Brain (organoid and tissue), 16 donors: ENCODE measurements at places on chromosomes 5 and 9.

DNA sequence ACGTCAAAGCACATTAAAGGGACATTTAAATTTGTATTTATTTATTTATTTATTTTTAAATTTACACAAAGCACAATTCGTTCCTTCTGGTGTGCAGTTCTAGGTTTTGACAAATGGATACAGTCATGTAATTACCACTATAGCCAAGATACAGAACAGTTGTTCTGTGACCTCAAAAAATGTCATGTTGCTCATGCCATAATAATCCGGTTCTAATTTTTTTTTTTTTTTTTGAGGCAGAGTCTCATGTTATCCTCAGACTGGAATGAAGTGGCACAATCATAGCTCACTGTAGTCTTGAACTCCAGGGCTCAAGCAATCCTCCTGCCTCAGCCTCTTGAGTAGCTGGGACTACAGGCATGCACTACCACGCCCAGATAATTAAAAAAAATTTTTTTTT, 7.8 kb downstream of the IGFBPL1 start:
- no peak for DNase-seq

DNA sequence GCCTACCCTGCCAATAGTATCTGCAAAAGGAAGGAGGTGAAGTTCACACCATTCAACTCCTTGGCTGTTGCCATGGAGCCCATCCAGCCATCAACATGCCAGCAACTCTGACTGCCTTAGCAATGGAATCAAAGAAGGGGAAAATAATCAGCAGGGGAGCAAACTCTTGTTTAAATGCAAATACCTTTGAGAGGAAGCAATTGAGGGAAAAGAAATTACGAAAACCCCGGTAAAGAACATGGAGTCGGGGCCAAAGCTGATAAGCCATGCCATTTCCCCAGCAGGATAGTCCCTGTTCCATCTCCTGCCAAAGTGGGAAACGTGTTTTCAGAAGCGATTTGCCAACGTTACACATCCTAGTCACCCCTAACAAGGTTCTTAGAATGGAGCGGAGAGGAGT, 69.0 kb downstream of the MFAP3 start:
- DNase-seq, result peak; percentile 89

GRCh38 chr5:9624196-9624947, 5.8 kb downstream of the TAS2R1 start:
- no peak for DNase-seq

DNA sequence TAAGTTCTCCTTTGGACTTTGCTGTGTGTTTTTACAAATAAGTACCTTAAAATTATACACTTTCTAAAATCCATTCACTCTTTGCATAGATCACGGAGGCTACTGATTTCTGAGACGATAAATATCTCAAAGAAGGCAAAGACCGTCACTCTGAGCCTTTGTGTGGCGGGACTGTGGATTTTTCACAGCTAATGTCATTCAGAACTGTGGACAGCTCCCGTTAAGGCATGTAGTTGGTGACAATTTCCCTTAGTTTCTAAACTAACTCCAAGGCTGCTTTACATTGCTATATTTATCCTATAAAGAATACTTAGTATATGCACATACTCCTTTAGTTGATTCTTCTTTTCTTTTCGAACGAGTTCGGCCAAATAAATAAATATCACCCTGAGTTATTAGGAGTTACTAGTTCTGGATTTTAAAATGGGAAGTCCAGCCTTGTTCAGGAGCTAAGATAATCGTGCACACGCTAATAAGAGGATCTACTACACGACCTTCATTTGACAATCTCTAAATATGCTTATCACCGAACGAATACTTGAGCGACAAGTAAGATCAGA, 1.8 kb downstream of the HCN1 start:
- DNase-seq, result no peak

DNA sequence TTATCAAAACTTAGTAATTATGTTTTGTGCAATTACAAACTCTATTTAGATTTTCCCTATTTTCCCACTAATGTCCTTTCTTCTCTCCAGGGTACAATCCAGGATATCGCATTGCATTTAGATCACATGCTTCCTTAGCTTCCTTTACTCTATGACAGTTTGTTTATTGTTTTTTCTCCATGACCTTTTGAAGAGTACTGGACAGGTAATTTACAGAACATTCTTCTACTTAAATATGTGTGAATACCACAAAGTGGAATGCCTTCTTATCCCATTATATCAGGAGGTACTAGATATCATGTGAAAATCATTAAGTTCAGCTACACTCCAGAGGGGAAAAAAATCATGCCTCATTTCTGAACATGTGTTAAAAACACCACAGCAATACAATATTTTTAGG, 776.6 kb upstream of the CDH9 start:
- DNase-seq, result no peak

- no peak for DNase-seq
These were observed 112.4 kb downstream of the SSBP2 start for GRCh38 chr5:81638471-81638870.

DNA sequence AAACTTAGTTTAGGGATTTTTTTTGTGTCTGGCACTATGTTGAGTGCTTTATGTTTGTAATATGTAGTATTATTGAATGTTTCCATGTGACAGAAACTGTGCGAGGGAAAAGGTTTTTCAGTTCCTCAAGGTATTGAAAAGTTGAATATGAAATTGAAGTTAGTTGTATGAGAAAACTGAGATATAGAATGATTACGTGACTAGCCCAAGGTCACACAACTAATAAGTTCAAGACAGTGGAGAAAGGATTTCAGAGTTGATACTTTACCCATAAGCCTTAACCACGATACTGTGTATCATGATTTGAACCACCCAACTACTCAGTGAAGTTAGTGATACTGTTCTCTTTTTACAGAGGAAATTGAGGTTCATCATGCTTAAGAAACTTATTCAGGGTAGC, 5.7 kb downstream of the NIPBL start:
- no peak for DNase-seq

DNA sequence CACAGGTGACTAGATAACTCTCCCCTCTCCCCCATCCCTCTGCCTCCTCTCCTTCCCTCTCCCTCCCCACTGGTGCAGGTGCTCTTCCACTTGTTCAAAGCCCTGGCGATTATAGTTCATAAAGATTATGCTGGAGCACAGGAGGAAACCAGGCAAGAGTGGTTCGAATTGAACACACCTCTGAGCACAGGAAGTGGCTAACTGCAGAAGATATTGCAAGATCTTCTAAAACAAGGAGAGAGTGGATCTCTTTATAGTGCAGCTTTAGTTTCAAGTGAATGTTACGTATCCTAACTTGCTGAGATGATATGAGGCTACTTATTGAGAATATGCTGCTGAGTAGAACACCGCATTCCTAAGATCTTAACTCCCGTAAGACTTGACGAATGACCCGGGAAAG, 178.4 kb downstream of the GOLPH3 start:
- no peak for DNase-seq

DNA sequence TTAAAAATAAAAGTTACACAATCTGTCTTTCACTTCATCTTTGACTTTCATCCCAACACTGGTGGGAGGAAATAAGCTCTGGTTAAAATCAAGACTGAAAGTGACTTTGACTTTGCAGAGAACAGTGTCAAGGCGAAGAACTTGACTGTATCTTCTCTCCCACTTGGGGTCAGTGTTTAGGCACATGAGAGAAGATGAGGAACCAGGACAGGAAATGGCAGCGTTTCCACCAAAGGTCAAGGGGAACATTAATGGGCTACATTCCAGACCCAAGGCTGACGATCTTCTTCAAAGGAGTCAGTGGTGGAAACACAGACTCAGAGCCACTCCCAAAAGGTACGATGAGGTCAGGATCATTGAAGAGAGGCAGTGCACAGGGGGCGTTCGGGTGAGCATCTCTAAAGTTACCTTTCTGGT, 409.5 kb downstream of the ARHGEF28 start:
- DNase-seq, result no peak

DNA sequence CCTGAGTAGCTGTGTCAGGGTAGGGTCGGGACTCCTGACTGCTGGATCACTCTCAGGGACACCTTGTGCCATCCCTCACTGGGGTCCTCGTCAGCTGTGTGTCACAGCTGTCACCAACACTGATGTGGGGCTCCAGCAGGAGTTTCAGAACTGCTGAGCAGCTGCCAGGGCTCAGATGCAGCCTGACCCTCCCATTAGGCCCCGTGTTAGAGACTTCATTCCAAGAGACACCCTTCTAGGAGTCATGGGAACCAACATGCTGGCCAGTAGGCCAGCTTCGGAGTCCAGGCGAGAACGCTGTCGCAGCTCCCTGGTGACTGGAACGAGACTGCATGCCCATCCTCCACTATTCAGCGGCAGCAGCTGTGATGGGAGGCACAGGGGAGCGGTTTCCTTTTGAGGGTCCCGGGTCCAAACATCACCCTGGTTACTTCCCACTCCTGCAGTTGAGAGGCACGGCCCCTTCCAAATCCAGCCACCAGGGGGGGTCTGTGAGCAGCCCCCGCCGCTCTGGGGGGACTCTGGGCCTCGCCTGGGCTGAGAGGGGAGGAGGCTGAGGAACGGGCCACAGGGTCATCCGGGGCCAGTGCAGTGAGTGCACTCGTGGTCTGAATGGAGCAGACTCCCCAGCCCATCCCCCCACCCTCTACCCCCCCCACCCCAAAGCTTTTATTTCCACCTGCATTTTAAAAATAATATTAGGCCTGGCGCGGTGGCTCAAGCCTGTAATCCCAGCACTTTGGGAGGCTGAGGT, 12.6 kb upstream of the TCF7 start:
- peak; percentile 61 for DNase-seq

DNA sequence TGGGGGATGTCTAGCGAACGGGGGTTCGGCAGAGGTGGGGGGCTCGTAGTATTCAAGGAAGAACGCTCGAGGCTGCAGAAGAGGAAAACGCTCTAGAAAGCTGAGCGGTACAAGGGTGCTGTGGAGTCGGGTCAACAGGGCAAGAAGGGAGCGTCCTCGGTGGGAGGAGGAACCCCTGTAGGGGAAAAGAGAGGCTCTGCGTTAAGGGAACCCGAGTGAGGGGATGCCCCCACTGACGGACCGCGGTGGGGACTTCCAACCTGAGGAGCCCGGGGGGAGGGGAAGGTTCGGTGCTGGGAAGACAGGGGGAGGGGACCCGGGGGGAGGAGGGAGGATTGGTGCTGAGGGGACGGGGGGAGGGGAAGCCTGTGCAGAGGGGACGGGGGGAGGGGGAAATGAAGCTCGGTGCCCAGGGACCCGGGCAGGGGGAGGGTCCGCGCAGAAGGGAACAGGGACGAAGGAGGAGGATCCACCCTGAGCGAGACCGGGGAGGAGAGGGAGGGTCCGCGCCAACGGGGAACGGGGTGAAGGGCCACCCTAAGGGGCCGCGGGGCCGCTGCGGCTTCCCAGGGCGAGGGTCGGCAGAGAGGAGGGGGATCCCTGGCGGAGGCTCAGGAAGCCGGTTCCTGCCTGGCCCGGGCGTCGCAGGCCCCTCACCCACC, 621 bp downstream of the NR6A1 start:
- DNase-seq, result peak; percentile 47

DNA sequence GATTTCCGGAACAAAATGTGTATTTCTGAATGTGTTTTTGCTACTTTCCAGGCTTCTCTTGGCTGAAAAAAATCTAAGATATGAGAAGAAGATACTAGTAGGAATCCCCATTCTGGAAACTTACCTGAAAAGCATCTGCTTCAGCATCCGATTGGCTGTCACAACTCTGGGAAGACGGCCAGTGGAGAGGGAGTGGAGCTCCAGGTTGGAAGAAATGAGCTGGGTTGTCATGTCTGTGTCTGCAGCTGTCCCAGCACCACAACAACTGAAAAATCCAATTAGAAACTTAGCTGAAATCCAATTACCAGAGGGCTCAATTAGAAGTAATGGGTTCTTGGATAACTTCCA, 3.0 kb downstream of the PSMB7 start:
- DNase-seq, result no peak

- no peak for DNase-seq
These were observed 40.1 kb upstream of the TARS1 start for GRCh38 chr5:33400675-33401074.

GRCh38 chr9:89747596-89747995, 142.8 kb downstream of the GADD45G start:
- no peak for DNase-seq

- peak; percentile 85 for DNase-seq
These were observed 29.0 kb downstream of the CXXC5 start for GRCh38 chr5:139676951-139677735.

- no peak for DNase-seq
These were observed 59.0 kb downstream of the LMX1B start for GRCh38 chr9:126672634-126673284.

- no peak for DNase-seq
These were observed 209.6 kb downstream of the SEMA6A start for GRCh38 chr5:116365006-116365496.

DNA sequence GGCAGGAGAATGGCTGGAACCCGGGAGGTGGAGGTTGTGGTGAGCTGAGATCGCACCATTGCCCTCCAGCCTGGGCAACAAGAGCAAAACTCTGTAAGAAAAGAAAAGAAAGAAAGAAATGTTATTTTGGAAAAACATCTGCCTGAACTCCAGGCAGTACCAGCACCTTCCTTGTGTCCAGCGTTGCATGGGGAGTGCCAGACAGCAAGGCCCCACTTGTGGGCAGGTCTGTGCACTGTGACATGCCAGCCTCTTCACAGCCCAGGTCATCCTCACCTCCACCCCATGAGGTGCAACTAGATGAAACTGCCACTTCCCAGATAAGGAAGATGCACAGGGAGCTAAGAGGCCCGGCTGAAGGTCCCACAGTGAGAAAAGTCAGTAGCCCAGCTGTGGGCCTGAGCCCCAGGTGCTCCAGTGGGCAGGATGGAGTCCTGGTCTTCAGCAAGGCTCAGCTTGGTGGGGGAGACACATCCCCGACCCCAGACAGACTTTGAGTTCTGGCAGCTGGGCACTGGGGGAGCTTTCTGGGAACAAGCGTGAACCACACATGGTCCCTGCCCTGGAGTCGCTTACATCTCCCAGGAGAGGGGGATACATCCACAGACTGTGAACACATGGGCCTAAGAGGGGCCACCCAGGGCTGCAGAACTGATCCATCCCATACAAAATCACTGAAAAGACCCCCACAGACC, 146.9 kb upstream of the IER5L start:
- no peak for DNase-seq

GRCh38 chr5:82168294-82168693, 109.9 kb downstream of the RPS23 start:
- no peak for DNase-seq

GRCh38 chr5:1121044-1121443, 9.2 kb upstream of the SLC12A7 start:
- no peak for DNase-seq

GRCh38 chr5:133969654-133970324, 1.4 kb upstream of the C5orf15 start:
- peak; percentile 33 for DNase-seq

DNA sequence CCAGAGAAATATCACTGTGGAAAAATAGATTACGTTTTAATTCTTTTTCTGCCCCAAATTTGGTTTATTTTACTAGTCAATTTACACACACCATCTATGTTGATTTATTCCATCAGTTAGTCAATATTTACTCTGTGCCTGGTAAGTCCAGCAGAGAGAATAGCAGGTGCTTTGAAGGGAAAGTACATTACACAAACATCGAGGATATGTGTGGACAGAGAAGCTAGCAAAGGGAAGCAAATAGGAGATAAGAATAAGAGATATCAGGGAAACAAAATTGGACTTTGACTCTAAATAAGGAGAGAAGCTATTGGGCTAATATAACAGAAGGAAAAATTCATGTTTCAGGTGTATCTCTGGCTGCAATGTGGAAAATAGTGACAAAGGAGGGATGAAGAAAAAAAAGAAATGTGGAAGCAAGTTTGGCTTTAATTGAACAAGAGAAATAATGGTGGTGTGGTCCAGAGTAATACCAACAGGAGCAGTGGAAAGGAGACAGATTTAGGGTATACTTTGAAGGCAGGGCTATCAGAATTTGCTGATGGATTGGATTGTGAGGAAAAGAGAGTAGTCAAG, 587.7 kb upstream of the CDH6 start:
- DNase-seq, result no peak

- DNase-seq, result no peak
These were observed 4.5 kb downstream of the PURA start for GRCh38 chr5:140118302-140118936.
